ENCODE measurements at places on chromosomes 7 and 10. TPM values are rescaled to one million over a fixed set of nuclear protein-coding genes. Genes with fewer than 3 reads are reported as not detected.
A peak's percentile ranks its signal among the peaks of the same experiment; 100 is the strongest.

DNA sequence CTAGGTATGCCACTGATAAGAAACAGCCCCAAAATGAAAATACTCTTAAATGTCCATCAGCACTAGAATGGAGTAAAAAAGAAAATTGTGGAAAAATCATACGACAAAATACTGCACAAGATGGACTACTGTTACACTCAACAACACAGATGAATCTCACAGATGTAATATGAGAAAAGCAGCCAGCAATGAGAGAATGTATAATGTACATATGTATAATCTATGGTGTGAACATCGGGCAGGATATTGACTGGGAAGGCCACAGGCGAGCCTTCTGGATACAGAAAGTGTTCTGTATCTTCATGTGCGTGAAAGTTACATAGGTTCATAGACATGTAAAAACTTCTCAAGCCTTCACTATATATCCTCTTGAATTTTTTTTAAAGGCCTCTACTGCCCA lies 212.6 kb downstream of the PARD3 start:
- no peaks in the 10 kb centered on the region for H3K4me1 ChIP-seq
- no peak for DNase-seq

DNA sequence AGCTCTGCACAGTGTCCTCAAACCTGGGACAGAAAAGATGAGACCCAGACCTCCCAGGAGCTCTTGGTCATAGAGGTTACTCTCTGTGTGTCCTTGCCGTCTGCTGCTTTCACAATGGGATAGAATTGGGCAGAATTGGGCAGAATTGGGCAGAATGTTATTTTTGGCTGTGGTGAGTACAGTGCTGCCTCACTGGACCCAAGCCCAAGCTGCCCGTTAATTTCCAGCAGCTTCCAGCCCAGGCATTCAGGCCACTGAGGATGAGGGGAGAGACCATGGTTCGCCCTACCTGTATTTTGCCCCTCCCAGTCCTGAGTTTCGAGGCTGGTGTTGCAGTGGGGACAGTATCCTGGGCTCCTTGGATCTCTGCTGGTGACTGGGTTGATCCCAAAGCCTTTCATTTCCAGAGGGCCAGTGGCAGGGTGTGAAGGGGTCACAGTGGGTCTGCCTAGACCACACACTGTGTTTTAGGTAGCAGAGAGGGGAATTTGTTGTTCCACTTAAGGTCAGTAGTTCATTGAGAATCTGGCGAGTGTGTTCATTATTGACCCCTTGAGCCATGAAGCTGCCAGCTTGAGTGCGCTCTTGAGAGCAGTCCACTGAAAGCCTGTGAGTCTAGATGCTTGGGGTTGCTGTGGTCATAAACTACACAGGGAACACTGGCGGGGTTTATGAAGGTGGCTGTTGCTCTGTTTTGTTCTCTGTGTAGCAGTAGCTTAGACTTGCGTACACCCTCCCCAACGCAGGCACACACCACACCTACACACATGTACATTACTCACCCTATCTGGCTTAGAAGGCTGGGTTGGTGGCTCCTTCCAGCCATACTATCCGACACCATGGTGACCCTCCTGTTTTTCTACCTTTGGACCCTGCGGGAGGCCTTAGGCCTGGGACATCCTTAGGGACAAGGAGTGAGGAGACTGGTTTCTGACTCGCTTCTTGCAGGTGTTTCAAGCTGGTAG lies 23.5 kb downstream of the NACAD start:
- no peak overlapping the region for H3K4me3 ChIP-seq
- H3K27ac ChIP-seq, result no peak overlapping the region
- H3K27me3 ChIP-seq, result no peaks in the 10 kb centered on the region
- no peak for DNase-seq
- H3K4me1 ChIP-seq, result peaks cover 20% of the 10 kb centered on the region
- no peaks in the 10 kb centered on the region for H3K36me3 ChIP-seq

DNA sequence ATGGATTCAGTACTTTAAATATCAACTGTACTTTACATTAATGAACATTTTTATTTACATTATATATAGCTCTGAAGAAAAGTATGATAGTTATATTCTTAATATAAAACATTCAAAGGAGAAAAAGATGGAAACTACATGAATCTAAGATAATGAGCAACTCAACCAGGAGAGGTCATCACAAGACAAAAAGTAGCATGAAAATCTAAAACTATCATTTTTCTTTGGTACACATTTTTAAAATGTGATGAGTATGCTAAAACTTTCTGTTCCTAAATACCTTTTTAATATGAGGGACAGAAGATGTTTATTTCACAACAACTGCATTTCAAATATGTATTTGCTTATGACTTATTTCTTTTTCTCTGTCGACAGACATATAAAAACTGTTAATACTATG lies 2.4 kb downstream of the CNTNAP2 start:
- no peak overlapping the region for H3K27ac ChIP-seq
- no peaks in the 10 kb centered on the region for H3K27me3 ChIP-seq
- H3K36me3 ChIP-seq, result no peaks in the 10 kb centered on the region
- H3K4me1 ChIP-seq, result peaks cover 15% of the 10 kb centered on the region
- no peak for DNase-seq
- H3K4me3 ChIP-seq, result no peak overlapping the region

- H3K27me3 ChIP-seq, result no peaks in the 10 kb centered on the region
- no peaks in the 10 kb centered on the region for H3K36me3 ChIP-seq
- H3K27ac ChIP-seq, result no peak overlapping the region
- no peak overlapping the region for H3K4me3 ChIP-seq
Observed at GRCh38 chr10:119762035-119762434, 36.2 kb downstream of the INPP5F start.

- H3K36me3 ChIP-seq, result no peaks in the 10 kb centered on the region
- H3K4me1 ChIP-seq, result peaks cover 76% of the 10 kb centered on the region
- H3K27me3 ChIP-seq, result no peaks in the 10 kb centered on the region
Observed at GRCh38 chr10:48667960-48668590, 16.6 kb upstream of the WDFY4 start.

DNA sequence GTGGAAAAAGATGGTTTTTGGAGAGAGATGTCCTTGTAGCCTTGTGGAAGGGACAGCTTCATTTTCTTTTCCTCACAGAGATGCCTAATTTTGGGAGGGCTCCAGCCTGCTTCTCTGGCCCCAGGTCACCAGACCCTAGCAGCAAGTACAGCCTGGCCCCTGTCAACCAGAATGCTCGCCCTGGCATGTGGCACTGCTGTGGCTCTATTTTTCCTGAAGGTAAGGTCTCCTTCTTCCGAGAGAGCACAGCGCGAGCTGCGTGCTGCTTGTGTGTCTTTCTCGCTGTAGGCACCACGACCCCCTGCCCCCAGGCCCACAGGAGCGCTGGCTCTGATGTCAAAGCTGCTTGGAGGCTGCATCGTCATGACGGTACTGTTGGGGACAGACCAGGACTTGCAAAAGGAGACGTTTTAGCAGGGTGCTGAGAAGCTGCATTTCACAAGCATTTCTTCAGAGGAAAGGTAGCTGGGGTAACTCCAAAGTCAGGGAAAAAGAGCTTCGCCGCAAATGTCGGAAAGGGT lies 58.7 kb downstream of the CLEC2L start:
- DNase-seq, result no peak
- no peaks in the 10 kb centered on the region for H3K27me3 ChIP-seq
- no peak overlapping the region for H3K4me3 ChIP-seq
- no peak overlapping the region for H3K27ac ChIP-seq
- peaks cover 2% of the 10 kb centered on the region for H3K36me3 ChIP-seq
- H3K4me1 ChIP-seq, result no peaks in the 10 kb centered on the region

- no peaks in the 10 kb centered on the region for H3K4me1 ChIP-seq
- H3K27me3 ChIP-seq, result no peaks in the 10 kb centered on the region
- no peak overlapping the region for H3K27ac ChIP-seq
- H3K36me3 ChIP-seq, result no peaks in the 10 kb centered on the region
Observed at GRCh38 chr10:98376485-98376884, 38.5 kb downstream of the PYROXD2 start.

- no peak overlapping the region for H3K27ac ChIP-seq
- no peaks in the 10 kb centered on the region for H3K36me3 ChIP-seq
- H3K4me1 ChIP-seq, result no peaks in the 10 kb centered on the region
Observed at GRCh38 chr7:156203923-156204322, 391.7 kb upstream of the SHH start.

GRCh38 chr10:24556750-24557742 lies 166.6 kb downstream of the ARHGAP21 start:
- DNase-seq, result peak; percentile 4
- H3K4me3 ChIP-seq, result no peak overlapping the region
- H3K27me3 ChIP-seq, result no peaks in the 10 kb centered on the region
- no peaks in the 10 kb centered on the region for H3K36me3 ChIP-seq
- no peak overlapping the region for H3K27ac ChIP-seq

DNA sequence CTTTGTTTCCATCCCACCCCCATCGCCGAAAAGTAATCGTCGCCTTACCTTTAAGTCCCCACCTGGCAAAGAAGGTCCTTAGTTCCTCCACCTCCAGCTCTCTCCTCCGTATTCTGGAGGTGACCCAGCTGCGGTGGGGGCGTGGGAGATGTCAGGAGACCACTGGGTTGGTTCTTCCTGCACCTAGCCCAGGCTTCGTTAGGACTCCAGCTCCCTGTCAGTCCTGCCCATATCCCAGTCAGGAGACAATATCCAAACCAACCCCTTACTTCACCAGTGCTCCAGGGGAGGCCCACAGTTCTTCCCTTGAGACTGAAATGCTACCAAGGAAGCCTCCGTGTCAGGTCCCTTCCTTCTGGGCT lies 693 bp downstream of the ADIRF start:
- H3K27me3 ChIP-seq, result no peaks in the 10 kb centered on the region
- H3K36me3 ChIP-seq, result no peaks in the 10 kb centered on the region
- H3K27ac ChIP-seq, result no peak overlapping the region
- H3K4me3 ChIP-seq, result no peak overlapping the region

GRCh38 chr7:105698531-105698930 lies 117.2 kb upstream of the EFCAB10 start:
- no peaks in the 10 kb centered on the region for H3K4me1 ChIP-seq
- no peak for DNase-seq
- H3K27me3 ChIP-seq, result no peaks in the 10 kb centered on the region
- no peak overlapping the region for H3K27ac ChIP-seq

DNA sequence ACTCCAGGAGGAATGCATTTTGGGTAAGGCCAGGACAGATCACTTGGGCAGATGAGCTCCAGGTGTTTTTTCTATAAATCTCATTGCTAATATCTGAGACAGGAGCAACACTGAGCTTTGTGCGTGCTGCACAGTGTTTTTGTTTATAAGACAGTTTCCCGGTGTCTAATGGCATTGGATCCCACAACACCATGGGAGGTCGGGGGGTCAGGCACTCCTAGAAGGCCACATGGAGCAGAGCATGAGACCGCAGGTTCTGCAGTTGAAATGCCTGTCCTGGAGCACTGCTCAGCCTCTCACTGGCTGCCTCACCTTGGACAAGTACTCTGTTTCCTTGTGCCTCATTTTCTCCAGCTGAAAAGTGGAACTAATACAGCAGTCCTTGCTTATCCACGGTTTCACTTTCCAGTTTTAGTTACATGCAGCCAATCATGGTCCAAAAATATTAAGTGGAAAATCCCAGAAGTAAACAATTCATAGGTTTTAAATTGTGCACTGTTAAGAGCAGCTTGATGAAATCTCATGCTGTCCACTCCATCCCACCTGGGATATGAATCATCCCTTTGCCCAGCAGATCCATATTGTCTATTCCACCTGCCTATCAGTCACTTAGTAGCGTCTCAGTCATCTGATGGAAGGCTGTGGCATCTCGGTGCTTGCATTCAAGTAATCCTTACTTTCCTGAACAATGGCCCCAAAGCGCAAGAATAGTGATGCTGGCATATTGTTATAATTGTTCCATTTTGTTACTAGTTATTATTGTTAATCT lies 35.2 kb downstream of the ATXN7L1 start:
- no peak overlapping the region for H3K4me3 ChIP-seq
- no peak overlapping the region for H3K27ac ChIP-seq
- H3K27me3 ChIP-seq, result no peaks in the 10 kb centered on the region
- no peaks in the 10 kb centered on the region for H3K4me1 ChIP-seq
- H3K36me3 ChIP-seq, result no peaks in the 10 kb centered on the region

GRCh38 chr10:131636841-131637724 lies 263.7 kb upstream of the PPP2R2D start:
- peaks cover 5% of the 10 kb centered on the region for H3K27me3 ChIP-seq
- H3K4me1 ChIP-seq, result no peaks in the 10 kb centered on the region
- H3K36me3 ChIP-seq, result no peaks in the 10 kb centered on the region
- H3K27ac ChIP-seq, result no peak overlapping the region

- H3K4me3 ChIP-seq, result no peak overlapping the region
- H3K27ac ChIP-seq, result no peak overlapping the region
- no peaks in the 10 kb centered on the region for H3K27me3 ChIP-seq
- no peak for DNase-seq
- no peaks in the 10 kb centered on the region for H3K36me3 ChIP-seq
Observed at GRCh38 chr10:117663750-117664149, 121.2 kb downstream of the EMX2 start.

DNA sequence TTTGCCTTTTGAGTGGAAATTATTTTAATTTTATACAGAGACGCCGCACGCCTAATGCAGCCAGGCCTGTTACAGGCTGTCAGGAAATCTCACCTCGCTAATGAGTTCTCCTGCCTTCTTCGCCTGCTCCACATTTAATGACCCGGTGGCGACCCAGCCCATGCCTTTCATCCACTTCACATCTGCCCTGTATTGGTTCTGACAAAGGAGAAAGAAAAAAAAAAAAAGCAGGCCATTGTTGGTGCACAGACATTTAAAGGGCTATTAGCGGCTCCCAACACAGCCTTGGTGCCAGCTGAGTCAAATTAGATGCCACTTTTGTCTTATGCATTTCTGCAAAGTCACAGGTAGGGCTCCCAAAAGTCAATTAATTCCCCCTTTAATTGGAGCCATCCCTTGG lies 43.3 kb downstream of the NRAP start:
- H3K27ac ChIP-seq, result no peak overlapping the region
- no peak overlapping the region for H3K4me3 ChIP-seq
- no peak for DNase-seq
- no peaks in the 10 kb centered on the region for H3K4me1 ChIP-seq
- H3K27me3 ChIP-seq, result peaks cover 10% of the 10 kb centered on the region

DNA sequence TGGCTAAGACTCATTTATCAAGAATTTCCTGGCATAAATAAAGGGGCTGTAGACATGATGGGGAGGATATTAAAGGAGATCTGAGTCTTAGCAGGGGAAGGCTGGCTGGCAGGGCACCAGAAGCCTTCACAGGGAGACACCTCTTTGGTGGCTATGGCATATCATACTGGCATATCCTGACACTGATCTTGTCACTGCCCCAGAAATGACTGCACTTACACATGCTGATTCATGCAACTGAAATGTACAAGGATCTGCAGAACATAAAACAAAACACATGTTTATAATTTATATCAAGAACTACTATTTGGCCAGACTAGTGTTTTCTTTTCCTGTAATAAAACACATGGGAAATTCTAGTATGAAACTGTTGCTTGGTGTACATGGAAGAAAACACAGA lies 5.5 kb upstream of the LIPN start:
- no peaks in the 10 kb centered on the region for H3K27me3 ChIP-seq
- peaks cover under 1% of the 10 kb centered on the region for H3K4me1 ChIP-seq
- H3K36me3 ChIP-seq, result no peaks in the 10 kb centered on the region
- H3K4me3 ChIP-seq, result no peak overlapping the region

The C10orf67 gene
- 0.06 TPM for polyA plus RNA-seq

The PAPOLB gene
- not detected for polyA plus RNA-seq

The CLRN3 gene
- polyA plus RNA-seq, result not detected

The GPAM gene
- 3.3 TPM for polyA plus RNA-seq

The SEMA3C gene
- 0.06 TPM for polyA plus RNA-seq

The LDB3 gene
- polyA plus RNA-seq, result 0.01 TPM

The ANXA8L1 gene
- not detected for polyA plus RNA-seq

The H2BK1 gene
- not detected for polyA plus RNA-seq

The BTBD16 gene
- not detected for polyA plus RNA-seq

The AKR1C1 gene
- 0.03 TPM for polyA plus RNA-seq

The CFTR gene
- polyA plus RNA-seq, result not detected
